ENCODE measurements at places on chromosomes 12 and 14.

DNA sequence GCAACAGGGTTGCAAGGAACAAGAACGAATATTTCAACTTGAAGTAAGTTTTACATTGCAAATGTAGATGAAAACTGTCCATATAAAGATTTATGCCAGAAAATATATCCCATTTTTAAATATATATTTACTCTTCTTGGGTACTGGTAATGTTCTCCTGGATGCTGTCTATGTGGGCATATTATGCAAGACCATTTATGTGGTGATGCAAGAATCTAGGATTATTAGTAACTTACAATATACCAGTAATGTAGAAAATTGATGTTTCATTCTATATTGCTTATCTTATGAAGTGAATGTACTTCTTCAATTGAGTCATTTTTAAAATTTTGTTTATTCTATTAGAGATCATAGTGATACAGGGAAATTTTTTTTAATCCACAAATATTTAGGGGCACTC lies 25.1 kb downstream of the FGFR1OP2 start:
- no peak for DNase-seq

DNA sequence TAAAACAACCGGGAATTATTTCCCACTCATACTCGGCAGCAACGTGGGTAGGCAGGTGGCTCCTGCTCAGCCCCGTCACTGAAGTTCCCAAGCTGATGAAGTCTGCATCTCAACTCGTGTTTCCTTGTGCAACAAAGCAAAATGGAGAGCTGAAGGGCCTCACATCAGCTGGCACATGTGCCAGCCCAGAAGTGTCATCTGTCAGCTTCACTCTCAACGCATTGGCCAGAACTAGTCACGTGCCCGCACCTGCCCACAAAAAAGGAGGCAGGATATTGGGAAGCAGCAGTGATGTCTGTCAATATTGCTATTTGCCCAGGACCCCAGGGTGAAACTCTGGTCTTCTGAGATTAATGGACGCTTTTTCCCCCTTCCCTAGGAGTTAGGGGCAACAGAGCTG lies 344.0 kb downstream of the BCL11B start:
- DNase-seq, result no peak

GRCh38 chr14:89746135-89746534 lies 208.4 kb downstream of the EFCAB11 start:
- no peak for DNase-seq

- no peak for DNase-seq
Measured at GRCh38 chr12:57370072-57370471, 60.8 kb downstream of the R3HDM2 start.

DNA sequence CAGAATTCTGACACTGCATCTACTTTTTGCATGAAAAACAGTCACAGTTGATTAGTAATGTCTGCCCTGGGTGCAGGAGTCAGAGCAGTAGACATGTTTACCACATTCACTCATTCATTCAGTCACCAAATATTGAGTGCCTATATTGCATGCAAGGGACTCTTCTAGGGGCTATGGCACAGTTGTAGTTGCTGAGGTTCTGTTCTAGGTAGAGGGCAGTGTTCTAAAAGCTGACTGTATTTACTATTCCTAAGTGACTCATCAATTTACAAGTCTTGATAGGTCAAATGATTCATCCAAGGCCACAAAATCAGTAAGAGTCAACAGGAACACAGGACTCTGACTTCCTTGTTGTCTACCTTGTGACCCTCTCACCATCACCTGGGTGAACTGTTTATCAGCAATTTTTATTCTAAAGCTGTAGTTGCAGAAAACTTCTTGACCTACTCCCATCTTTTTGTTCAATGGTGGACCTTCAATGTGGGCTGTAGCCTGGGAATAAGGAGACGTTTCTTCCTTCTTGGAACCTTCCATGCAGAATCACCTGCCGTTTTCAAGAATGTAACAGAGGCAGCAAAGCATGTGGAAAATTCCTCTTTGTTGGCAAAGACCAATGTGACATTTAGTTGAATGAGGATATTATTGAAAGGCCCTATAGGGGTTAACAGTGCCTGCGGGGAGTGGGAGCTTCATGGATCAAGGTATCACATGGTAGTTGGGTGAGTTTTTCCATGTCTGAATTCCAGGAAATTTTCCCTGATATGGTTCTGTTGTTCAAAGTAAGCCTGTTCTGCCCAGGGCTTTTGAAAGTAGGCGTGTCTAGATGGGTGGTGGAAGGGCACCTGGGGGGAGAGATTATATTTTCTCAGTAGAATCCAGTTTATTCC lies 223.2 kb downstream of the KTN1 start:
- no peak for DNase-seq
